Camera-type eye (tissue), 1 donor: ENCODE measurements at places on chromosomes 11 and 22. TPM values are rescaled to one million over a fixed set of nuclear protein-coding genes. Genes with fewer than 3 reads are reported as not detected.

The APOL3 gene
- 11.4 TPM for total RNA-seq

The CYP2D6 gene
- 3.3 TPM for total RNA-seq

The PAMR1 gene
- total RNA-seq, result 20.3 TPM

The YPEL4 gene
- 3.5 TPM for total RNA-seq

The LMO2 gene
- total RNA-seq, result 17.5 TPM

The GLYAT gene
- not detected for total RNA-seq

The PKNOX2 gene
- 9.7 TPM for total RNA-seq

The CCDC34 gene
- total RNA-seq, result 19.1 TPM

The MS4A15 gene
- not detected for total RNA-seq

The TTC36 gene
- 2.5 TPM for total RNA-seq

The KCNA4 gene
- 6.5 TPM for total RNA-seq

The PATE2 gene
- total RNA-seq, result not detected

The LRRC74B gene
- total RNA-seq, result not detected

The KCNJ1 gene
- total RNA-seq, result not detected

The FGF4 gene
- total RNA-seq, result not detected

The OR2D2 gene
- total RNA-seq, result 0.38 TPM

The MRGPRX1 gene
- not detected for total RNA-seq

The DGCR8 gene
- total RNA-seq, result 34.7 TPM

The C1QTNF6 gene
- 18.4 TPM for total RNA-seq

The OR5B21 gene
- total RNA-seq, result not detected

The PRAME gene
- total RNA-seq, result not detected
